Fibroblast of lung (primary cell): ENCODE measurements at places on chromosomes 2 and 18.
A peak's percentile ranks its signal among the peaks of the same experiment; 100 is the strongest.

DNA sequence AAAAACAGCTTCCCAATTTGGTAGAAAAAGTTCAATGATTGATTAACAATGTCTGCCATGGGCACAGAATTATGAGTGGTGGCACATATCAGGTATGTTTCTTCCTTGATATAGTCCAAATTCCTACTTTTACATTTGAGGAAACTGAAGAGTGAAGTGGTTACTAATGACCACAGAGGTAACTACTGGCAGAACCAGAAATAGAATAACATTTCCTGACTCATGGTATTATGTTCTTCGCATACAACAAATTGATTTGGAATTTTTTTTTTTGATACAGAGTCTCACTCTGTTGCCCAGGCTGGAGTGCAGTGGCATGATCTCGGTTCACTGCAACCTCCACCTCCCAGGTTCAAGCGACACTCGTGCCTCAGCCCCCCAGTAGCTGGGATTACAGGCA, 6.0 kb upstream of the NFE2L2 start:
- DNase-seq, result no peak

DNA sequence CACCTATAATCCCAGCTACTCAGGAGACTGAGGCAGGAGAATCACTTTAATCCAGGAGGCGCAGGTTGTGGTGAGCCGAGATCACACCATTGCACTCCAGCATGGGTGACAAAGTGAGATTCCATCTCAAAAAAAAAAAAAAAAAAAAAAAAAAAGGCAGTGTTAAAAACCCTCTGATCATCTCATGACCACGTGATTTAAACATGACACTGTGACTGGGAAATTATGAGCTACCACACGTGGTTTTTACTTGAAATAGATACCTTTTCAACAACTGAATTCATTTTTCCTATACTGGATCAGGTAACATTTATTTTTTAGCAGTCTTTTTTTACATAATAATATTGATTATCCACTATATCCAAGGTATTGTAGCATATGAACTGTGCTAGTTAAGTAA, 102.7 kb downstream of the PTRHD1 start:
- DNase-seq, result no peak

GRCh38 chr2:111653103-111653624, 230.8 kb downstream of the ANAPC1 start:
- no peak for DNase-seq

- DNase-seq, result no peak
These were observed 1173.6 kb upstream of the CHAC2 start for GRCh38 chr2:52594026-52594425.

- DNase-seq, result peak; percentile 14
These were observed 29.4 kb upstream of the NCOA1 start for GRCh38 chr2:24461685-24462084.

DNA sequence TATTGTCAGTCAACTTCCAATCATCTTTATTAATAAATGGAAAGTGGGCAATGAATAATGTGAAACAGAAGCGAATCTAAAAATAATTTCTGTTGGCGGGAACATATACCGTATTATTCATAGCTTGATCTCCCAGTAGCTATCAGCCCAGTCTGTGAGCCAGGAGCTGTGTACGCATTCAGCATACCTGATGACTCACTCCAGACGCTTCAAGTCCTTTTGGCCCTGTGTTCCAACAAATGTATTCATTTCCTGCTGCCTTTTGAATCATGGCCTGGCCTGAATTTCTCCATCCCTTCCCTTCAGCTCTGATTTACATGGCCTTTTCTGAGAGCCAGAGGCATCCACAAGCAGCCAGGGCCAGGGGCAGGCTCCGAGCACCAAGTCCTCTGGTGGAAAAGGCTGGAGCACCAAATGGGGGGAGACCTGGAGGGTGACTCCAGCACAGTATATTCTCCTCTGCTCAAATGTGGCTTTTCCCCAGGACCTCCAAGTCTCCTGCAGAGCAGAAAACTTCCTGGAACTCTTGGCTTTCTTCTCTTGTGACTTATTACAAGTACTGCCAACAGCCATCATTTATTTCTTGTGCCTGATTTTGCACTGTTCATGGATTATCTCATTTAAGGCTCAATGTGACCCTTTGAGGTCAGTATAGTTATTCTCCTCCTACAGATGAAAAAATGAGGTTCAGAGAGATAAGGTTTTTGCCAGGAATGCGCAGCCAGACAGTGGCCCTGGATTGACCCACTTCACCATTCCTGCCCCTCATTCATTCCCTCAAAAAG, 108.7 kb downstream of the EN1 start:
- peak; percentile 97 for DNase-seq

- DNase-seq, result no peak
These were observed 708 bp upstream of the RPIA start for GRCh38 chr2:88690591-88691338.

GRCh38 chr2:191922736-191923651, 76.1 kb upstream of the CAVIN2 start:
- DNase-seq, result no peak

DNA sequence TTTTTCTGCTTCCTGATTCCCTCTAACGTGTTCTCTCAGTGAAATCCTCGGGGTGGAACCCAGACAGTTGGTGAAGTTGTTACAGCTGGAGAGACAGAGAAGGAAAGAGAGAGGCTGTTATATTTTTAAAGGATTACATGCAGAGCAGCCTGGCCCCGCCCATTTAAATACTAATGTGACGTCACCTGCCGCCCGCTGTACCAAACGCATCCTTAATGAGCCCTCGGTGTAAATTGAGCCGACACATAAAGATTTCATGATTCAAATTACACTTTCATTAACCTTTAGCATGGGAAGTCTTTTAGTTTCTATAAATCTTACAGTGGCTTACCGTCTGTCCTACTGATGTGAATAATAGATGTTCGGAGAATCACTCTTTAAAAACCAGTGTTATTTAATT, 164.0 kb upstream of the SIX3 start:
- DNase-seq, result no peak

DNA sequence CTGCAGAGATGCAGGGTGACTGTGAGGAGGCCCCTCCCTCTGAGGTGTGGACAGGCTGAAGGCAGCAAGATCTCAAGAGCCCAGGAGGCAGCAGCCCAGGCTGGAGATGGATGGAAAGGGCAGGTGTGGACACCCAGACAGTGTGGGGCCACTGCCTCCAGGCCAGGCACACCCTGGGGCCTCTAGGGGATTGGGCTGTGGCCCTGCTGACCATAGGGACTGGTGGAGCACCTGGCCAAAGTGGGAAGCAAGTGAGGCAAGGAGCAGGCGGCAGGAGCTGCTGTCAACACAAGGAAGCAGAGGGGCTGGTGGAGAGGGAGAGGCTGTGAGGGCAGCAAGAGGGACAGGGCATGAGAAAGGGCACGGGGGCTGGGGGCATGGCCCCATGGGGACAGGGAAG, 10.8 kb downstream of the SNED1 start:
- DNase-seq, result no peak

DNA sequence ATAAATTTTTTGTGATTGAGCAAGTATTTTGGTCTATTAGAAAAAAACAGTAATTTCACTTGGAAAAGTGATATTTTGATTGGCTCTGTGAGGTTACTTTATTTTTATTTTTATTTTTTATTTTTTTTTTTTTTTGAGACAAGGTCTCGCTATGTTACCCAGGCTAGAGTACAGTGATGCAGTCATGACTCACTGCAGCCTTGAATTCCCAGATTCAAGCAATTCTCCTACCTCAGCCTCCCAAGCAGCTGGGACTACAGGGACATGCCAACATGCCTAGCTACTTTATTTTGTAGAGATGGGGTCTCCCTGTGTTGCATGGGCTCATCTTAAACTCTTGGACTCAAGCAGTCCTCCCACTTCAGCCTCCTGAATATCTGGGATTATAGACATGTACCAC, 60.9 kb upstream of the MGAT5 start:
- DNase-seq, result peak; percentile 74

DNA sequence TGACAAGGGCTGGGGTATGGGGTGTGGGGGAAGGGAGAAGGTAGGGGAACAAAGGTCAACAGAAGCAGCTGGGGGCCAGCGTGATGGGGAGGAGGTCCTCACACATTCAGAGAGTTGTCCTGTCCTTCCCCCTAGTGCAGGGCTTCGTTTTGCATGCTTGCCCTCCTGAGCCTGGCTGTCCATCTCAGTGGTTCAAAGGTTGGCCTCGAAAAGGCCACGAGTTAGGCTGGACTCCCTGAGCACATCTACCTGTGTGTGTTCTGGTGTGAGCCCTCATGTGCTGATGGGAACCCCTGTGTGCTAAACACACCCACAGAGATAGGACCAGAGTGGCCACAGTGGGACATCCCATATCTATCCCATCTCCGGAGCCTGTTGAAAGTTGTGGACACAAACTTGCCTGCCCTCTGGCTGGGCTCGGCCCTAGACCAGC, 51.9 kb downstream of the EPAS1 start:
- no peak for DNase-seq

GRCh38 chr2:102527086-102527485, 54.1 kb downstream of the SLC9A4 start:
- DNase-seq, result no peak

GRCh38 chr2:33704406-33704855, 105.3 kb upstream of the FAM98A start:
- no peak for DNase-seq

GRCh38 chr18:484749-485464, 15.6 kb downstream of the COLEC12 start:
- no peak for DNase-seq

DNA sequence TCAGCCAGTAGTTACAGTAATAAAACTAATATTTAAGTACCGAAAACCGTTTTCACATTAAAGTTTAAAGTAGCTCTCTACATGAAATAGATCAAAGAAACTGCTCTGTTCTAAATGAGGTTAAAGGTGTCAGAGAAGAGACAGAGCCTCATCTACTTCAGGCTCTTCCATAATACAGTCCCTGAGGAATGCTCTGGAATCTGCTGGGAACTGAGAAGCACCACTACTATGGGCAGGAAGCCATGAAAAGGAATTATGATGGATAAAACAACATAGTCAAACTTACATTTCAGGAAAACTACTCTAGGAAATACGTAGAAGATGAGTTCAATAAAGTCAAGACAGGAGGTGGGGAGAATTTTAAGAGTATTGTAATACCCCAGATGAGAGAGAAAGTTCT, 60.0 kb downstream of the ROCK1 start:
- DNase-seq, result peak; percentile 16

DNA sequence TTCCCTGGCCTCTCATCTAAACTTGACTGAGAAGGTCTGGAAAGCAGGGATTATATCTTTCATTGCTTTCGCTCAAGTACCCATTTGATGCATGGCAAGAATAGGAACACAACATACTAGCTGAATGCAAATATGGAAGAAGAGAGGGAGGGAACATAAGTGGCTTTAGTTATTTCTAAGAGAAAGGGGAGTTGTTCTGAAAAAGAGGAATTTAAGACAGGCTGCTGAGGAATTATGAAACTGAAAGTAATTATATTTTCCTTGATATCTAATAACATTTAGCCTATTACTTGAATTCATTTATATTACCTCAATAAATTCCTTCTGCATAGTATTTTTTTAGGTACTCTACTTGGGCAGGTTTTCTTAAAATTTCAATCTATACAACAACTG, 105.8 kb upstream of the TTN start:
- no peak for DNase-seq

- no peak for DNase-seq
These were observed 9.6 kb downstream of the SERPINB2 start for GRCh38 chr18:63897072-63897471.

DNA sequence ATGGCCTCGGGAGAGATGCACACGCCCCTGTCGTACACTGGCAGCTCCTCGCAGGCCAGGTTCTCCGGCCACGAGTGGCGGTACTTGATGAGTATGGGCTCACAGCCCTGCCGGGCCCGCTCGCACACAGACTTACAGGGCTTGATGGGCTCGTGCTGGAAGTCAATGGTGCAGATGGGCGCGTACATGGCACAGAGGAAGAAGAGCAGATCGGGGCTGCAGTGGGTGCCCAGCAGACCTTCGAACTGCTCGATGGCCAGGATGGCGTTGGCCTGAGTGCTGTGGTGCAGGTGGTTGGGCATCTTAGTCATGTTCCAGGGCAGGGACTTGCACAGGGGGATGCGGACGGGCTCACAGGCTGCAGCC, 359 bp downstream of the FRZB start:
- no peak for DNase-seq

- DNase-seq, result peak; percentile 39
These were observed 113.9 kb downstream of the MAP4K4 start for GRCh38 chr2:101811226-101812015.

DNA sequence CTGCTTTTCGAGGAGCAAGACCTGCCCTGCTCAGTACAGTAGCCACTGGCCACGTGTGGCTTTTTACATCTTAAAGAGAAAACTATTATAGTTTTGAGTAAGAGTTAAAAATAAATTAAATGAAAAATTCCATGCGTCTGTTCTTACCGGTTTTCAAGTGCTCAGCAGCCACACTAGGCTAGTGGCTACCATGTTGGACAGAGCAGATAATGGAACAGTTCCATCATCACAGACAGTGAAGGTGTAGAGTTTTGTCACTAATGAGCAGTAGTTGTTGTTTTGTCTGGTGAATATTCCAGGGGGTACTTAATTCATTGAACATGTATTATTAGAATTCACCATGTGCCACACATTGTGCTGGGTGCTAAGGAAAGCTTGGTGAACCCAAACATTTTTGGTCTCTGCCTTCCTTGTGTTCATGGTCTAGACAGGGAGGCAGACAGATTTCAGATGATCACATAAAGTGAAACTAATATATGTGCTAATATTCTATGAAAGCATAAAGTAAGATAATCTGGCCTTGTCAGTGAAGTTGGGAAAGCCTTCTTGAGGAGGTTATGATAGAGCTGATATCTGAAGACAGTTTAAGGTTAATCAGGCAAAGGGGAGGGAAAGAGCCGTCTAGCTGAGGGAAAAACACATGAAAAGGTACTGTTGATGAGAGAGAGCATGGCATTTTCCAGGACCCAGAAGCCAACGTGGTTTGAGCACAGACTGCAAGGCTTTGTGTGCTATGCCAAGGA, 1.4 kb downstream of the ALMS1 start:
- DNase-seq, result peak; percentile 2

GRCh38 chr2:241814393-241814642, 5.3 kb downstream of the NEU4 start:
- DNase-seq, result no peak

- no peak for DNase-seq
These were observed 7.3 kb upstream of the TPO start for GRCh38 chr2:1405967-1406366.

- no peak for DNase-seq
These were observed 131.8 kb downstream of the KCNH7 start for GRCh38 chr2:162706770-162707169.

- DNase-seq, result peak; percentile 73
These were observed 187.8 kb upstream of the SIX3 start for GRCh38 chr2:44753552-44754285.

- DNase-seq, result no peak
These were observed 85.2 kb downstream of the STRADB start for GRCh38 chr2:201536754-201537153.
